Right atrium auricular region (tissue), 2 donors: ENCODE measurements at places on chromosomes 1 and 21. TPM values are rescaled to one million over a fixed set of nuclear protein-coding genes. Genes with fewer than 3 reads are reported as not detected.

GRCh38 chr1:181424786-181425403 lies 58.4 kb upstream of the CACNA1E start:
- peak; percentile 63 for DNase-seq

DNA sequence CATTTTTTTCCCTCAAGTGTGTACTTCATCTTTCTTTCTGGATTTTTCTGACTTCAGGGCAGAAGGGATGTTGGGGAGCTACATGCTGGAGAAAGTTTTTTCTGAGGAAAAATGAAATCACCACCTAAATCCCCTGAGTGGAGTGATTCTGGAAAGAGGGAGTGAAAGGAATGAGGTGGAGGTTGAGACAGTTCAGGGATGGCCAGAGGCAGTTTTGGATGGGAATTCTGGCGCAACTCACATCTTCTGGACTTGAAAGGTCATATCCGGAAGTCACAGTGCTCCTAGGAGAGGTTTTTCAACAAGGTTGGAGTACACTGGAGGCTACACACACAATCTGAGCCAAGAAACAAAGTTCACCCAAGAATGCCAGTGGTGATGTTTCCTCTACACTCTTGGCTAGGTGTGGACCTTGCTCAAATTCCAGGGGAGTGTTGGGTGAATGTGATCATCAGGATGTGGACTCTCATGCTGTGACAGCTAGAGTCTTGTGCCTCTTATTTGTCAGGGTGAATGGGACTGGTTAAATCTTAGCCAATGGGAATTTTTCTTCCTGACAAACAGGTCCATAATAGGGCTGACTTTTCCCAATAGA lies 161.5 kb downstream of the HLX start:
- DNase-seq: no peak

- DNase-seq: no peak
Observed at GRCh38 chr1:67729872-67730271, 44.9 kb downstream of the GADD45A start.

GRCh38 chr1:165445388-165445787 lies 462 bp upstream of the RXRG start:
- DNase-seq: no peak

GRCh38 chr1:177631770-177632169 lies 338.1 kb downstream of the SEC16B start:
- DNase-seq: no peak

DNA sequence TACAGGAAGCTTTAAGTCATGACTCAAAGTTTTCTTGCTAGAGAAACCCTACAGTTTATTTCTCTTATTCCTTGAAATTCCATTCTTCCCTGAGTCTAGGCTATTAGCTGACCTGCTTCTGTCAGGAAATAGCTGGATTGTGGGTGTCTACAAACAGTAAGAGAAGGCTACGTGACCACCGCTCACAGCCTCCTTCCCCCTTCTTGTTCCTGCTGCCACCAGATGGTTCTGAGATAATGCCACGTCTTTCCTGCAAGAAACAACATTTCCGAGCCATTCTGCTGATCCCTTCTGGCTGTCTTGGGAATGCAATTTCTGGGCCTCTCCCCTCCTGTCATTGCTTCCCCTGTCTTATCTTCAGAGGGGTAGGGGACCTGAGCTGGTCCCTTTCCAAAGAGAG lies 128.9 kb upstream of the SGIP1 start:
- no peak for DNase-seq

Gene SELP
- total RNA-seq: 16.7 TPM

- DNase-seq: no peak
Observed at GRCh38 chr21:21929226-21929625, 931.0 kb downstream of the NCAM2 start.

Gene TNFSF4
- total RNA-seq: 1.4 TPM

Gene BTBD8
- 6.5 TPM for total RNA-seq

Gene ELAPOR1
- 0.11 TPM for total RNA-seq

GRCh38 chr1:223500560-223501425 lies 107.6 kb downstream of the CCDC185 start:
- DNase-seq: no peak

- no peak for DNase-seq
Observed at GRCh38 chr1:167876597-167877175, 37.2 kb downstream of the ADCY10 start.

Gene ENAH
- total RNA-seq: 59.5 TPM
